CD4-positive, alpha-beta T cell treated with Interleukin-6 for 4 hours (primary cell): ENCODE measurements at places on chromosomes 12 and 14.
A peak's percentile ranks its signal among the peaks of the same experiment; 100 is the strongest.

- DNase-seq, result no peak
Measured at GRCh38 chr14:34214961-34215360, 247.1 kb downstream of the SPTSSA start.

DNA sequence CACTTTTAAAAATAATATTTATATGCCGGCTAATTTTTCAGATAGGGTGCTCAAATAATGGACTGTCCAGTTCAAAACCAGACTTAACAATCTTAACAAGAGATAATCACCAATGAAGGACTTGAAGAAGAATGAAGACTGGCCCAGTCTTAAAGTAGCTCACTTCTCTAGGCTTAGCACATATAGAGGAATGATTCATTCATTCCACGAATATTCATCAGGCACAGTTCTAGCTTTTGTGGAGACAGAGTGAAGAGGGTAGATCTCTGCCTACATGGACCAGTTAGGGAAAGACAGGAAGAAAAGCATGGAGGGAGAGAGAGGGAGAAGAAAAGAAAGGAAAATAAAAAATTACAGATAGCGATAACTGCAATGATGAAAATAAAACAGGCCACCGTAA, 42.8 kb upstream of the METAP2 start:
- DNase-seq, result no peak

- peak; percentile 51 for DNase-seq
Measured at GRCh38 chr12:123971770-123972456, 718 bp downstream of the CCDC92 start.

DNA sequence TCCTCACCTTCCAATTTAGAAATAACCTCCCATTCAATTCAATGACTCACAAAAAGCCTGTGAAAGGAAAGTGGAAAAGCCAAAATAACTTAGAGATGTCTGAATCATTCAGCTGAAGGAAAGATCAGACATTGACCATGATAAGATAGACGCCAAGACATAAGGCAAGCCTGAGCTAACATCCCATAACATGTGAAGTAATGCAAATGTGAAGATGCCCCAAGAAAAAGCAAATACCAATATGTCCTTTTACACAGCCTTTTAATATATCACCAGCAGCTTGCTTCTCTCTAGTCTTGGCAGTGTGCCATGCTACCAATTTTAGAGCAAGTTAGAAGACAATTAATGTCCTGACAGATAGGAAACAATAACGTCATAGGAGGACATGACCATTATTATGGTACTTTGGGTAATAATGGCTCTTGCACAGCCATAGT, 2.4 kb upstream of the NUMB start:
- no peak for DNase-seq
